NT2/D1 (cell line): ENCODE measurements at places on chromosomes 2 and 18.

DNA sequence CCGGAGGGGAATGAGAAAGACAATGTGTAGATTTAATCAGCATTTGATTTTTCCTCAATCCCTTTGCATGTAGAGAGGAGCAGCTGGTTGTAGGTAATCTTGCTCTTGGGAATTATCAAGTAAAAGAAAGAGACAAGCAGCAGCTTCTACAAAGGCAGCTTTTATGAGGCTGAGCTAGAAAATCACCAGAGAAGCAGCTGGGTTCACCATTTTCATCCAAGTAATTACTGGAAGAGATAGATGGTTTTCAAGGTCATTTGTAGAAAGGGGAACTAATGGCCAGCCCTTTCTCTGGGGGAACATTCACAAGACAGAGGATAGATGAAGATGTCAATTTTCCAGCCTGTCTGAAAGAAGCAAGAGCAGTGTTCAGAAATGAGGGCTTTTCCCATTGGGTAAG, 113.0 kb downstream of the RND3 start:
- no peak for DNase-seq

- no peak for DNase-seq
These were observed 4.9 kb downstream of the LRRTM1 start for GRCh38 chr2:80299661-80300060.

GRCh38 chr2:102424754-102425153, 1.8 kb downstream of the IL18RAP start:
- no peak for DNase-seq

- no peak for DNase-seq
These were observed 83.8 kb upstream of the FAM237A start for GRCh38 chr2:206558492-206558891.

- no peak for DNase-seq
These were observed 104.4 kb downstream of the LIPG start for GRCh38 chr18:49666045-49666775.
